ENCODE measurements at places on chromosomes 11 and 22. TPM values are rescaled to one million over a fixed set of nuclear protein-coding genes. Genes with fewer than 3 reads are reported as not detected.

The CRYBB2 gene
- not detected for total RNA-seq

The SYCE3 gene
- total RNA-seq, result not detected

The TEX54 gene
- 0.26 TPM for total RNA-seq

The POU2AF1 gene
- not detected for total RNA-seq

The C22orf23 gene
- not detected for total RNA-seq

The APLNR gene
- total RNA-seq, result not detected

The NAALAD2 gene
- 0.21 TPM for total RNA-seq

The OR52E8 gene
- total RNA-seq, result not detected

The APOL1 gene
- 52.2 TPM for total RNA-seq

The OR51E1 gene
- not detected for total RNA-seq

The ZBTB16 gene
- total RNA-seq, result 17.3 TPM

The ZFTA gene
- total RNA-seq, result 19.3 TPM

The GLB1L2 gene
- total RNA-seq, result 0.21 TPM

The ANO9 gene
- 0.07 TPM for total RNA-seq

The RAB36 gene
- 0.74 TPM for total RNA-seq

The NXPE4 gene
- total RNA-seq, result not detected

The WBP2NL gene
- 0.20 TPM for total RNA-seq

The APIP gene
- 23.3 TPM for total RNA-seq
